ENCODE measurements at places on chromosomes 3 and 15. TPM values are rescaled to one million over a fixed set of nuclear protein-coding genes. Genes with fewer than 3 reads are reported as not detected.

DNA sequence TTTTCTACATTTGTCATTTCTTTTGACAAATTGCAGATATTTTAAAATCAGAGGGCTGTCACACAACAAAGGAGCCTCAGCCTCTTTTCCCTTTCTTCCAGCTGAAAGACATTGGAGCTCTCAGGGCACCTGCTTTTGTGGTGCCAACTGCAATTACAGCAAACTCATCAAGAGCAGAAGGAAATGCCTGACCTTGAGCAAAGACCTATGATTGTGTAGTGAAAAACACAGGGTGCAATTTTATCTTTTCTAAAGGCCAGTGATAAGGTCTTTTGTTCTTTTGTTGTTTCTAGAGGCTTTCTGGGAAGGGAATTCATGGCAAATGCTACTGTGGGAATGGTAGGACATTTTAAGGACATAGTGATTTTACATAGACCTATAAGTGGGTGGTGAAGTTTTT lies 214.3 kb downstream of the OXSM start:
- DNase-seq, result no peak

Gene TRIM42
- not detected for polyA plus RNA-seq

DNA sequence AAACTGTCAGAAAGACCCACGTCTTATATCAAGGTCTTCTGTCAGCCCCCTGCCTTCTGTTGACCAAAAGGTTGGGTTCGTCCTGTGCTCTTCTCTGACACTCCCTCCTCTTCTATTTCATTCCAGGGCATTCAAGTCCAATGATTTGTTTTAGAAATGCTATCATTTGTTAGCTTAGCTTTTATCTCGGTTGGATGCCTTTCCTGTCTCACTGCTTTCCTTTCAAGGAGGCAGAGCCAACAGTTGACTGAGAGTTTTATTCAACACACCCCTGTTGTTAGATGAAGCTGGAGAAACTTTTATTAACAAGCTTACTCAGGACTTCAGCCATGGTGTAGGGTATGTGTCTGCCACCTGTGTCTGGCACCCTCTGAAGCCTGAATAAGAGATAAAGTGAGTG lies 112.0 kb upstream of the SLC7A14 start:
- no peak for DNase-seq

Gene CIDEC
- 0.28 TPM for polyA plus RNA-seq

- DNase-seq, result no peak
These were observed 191.5 kb downstream of the CHST2 start for GRCh38 chr3:143311096-143311495.

Gene MUC20
- polyA plus RNA-seq, result 5.1 TPM

Gene POC1A
- 5.6 TPM for polyA plus RNA-seq

- DNase-seq, result peak; percentile 8
These were observed 606 bp downstream of the EIF2A start for GRCh38 chr3:150547045-150547741.

GRCh38 chr15:72474466-72474911 lies 359 bp downstream of the ARIH1 start:
- no peak for DNase-seq

Data from muscle of leg (tissue), 16 donors.